SK-N-MC (cell line): ENCODE measurements at places on chromosomes 4 and X.

GRCh38 chr4:110869114-110869513, 246.2 kb upstream of the PITX2 start:
- DNase-seq, result no peak

- no peak for DNase-seq
Observed at GRCh38 chrX:50469206-50469605, 1.4 kb downstream of the DGKK start.

DNA sequence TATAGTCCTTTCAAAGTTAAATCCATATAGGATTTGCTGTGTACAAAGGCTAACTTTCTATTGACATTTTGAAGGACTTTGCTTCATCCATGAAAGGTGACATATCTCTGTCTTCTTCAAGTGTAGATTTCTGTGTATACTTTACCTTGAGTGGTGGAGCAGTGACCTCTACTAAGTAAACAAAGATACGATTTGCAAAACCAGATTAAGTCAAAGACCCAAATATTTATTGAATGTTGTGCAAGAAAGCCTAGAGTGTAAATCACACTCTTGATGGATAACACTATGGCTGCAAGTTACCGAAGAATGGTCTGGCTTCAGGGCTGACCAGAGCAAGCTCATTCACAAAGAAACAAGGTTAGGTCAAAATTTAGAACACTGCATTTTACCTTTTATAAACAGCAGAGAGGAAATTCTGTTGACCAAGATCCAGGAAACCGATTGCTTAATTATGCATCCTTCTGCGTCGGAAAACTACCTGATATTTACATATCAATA, 5.4 kb upstream of the FGG start:
- no peak for DNase-seq

GRCh38 chr4:177128306-177128705, 181.4 kb upstream of the NEIL3 start:
- no peak for DNase-seq

GRCh38 chr4:39068907-39069306, 6.9 kb downstream of the KLHL5 start:
- DNase-seq, result no peak

DNA sequence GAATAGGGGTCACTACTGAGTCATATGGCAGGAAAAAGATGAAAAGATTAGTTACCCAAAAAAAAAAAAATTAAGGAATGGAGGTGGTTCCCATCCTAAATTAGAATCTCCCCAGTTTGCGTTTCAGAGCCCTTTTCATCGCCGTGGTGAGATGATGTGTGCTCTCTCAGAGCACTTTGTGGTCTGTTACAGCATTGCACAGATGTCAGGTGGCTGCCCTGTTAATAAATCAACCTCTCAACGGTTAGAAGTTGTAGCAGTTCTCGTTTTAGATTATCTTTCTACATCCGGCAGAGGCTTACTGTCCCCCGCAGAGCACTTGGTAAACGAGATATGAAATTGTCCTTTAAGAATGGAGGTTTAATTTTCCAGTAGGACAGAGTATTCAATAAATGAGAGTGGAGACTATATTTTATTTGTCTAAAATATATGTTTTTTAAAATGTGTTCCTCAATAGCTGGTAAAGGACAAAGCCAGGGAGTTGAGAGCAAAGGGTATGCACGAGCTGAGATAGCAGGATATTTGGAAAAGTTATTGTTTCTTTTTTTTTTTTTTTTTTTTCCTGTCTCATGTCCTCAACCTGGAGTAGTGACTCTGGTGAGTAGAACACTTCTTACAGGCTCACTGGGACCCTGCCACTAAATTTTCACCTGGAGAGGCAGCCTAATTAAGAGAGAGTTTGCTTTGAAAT, 26.9 kb downstream of the AFF1 start:
- no peak for DNase-seq

- DNase-seq, result peak; percentile 50
Observed at GRCh38 chr4:169080981-169081380, 70.9 kb upstream of the CBR4 start.

- DNase-seq, result no peak
Observed at GRCh38 chrX:11781734-11782370, 23.8 kb downstream of the MSL3 start.

GRCh38 chr4:67928546-67928945, 34.7 kb downstream of the TMPRSS11A start:
- no peak for DNase-seq

DNA sequence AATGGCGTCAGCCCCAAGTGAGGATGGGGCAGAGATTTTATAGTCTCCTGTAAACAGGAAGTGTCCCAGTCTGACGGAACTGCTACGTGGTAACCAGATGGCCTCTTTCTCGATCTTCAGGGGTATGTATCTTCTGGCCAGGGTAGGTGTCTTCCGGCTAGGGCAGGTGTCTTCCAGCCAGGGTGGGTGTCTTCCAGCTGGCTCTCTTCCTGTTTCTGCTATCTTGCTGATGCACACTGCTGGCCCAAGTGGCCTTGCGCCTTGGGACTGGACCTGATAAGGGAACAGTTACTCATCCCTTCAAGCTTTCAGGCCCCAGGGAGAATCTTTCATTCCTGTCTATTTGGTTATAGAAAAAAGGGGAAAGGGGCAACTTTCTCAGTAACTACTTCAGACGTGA, 178.7 kb upstream of the MAGEE2 start:
- no peak for DNase-seq

DNA sequence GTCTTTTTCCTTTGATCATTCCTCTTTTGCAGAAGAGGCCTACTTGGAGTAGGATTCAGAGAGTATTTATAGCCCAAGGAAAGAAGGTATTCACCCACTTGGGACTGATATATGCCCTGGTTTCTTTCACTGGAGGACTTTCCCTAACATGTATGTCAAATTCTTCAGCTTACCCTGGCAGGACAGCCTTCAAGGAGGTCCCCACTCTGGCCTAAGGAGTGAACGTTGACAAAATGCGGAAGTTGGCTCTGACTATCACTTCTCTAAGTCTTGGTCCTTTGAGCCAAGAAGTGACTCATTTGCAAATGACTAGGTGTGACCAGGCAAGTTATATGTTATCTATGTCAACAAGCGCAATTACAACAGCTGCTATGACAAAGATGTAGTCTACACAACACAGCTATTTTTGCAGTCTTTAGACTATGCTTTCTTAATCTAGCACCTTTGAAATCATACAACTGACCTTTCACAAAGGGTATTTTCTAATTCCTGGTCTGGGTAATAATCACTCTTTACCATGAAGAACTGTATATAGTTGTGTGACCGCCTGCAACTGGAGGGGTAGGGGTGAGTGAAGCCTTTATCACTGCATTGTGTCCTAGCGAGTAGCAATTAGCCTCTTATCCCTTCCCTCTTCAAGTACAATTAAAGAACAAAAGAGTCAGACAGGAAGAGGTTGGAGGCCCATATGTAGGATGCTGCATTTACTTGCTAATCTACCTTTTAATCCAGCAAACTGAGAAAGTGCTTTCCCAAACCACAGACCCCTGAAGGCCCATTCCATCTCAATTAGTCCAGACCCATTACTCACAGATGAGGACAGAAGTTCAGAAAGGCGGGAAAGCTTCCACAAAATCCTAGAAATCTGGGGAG, 50.1 kb downstream of the RASGEF1B start:
- no peak for DNase-seq

- peak; percentile 16 for DNase-seq
Observed at GRCh38 chrX:109537324-109537665, 651 bp downstream of the NXT2 start.

DNA sequence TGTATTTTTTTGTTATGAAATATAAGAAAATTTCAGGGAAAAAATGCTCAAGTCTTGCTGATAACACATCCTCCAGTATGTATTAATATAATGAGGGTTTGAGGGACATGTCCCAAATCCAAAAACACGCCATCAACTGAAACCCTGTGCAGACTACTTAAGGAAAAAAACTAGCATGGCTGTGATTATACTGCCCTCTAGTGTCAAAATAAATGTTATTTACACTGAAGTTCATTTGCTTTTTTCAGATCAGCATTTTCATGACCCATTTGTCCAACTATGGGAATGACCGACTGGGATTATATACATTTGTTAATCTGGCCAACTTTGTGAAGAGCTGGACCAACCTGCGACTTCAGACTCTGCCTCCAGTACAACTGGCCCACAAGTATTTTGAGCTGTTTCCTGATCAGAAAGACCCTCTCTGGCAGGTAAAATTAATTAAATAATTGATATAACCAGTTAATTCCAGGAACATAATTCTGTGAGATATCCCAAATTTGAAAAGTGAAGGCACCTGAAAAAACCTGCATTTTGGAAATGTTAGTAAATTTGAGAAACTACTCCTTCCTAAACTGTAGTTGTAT, 128.5 kb downstream of the PRSS12 start:
- peak; percentile 78 for DNase-seq

- no peak for DNase-seq
Observed at GRCh38 chrX:10653302-10653701, 32.9 kb upstream of the MID1 start.

- no peak for DNase-seq
Observed at GRCh38 chr4:40152637-40153036, 44.2 kb upstream of the RHOH start.
